Activated CD4-positive, alpha-beta T cell treated with anti-CD3 and anti-CD28 coated beads for 1 hour (primary cell): ENCODE measurements at places on chromosomes 3 and 15.

DNA sequence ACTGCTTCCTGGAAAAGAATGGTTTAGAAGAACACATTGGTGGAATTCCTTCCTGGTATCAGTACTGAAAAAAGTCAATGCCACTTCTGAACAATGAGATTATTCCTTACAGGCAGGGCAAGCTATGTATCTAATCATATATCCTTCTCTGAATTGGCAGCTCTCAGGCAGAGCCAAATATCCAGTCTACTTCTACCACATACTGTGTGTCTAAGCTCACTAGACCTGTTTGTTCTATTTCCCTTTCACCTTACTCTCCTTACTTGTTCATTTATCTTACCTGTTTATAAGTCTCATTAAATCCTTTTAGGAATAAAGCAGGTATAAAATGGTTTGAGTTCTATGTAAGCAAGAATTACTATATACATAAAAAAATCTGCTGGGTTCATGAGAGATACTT, 8.3 kb downstream of the SETMAR start:
- DNase-seq: no peak

GRCh38 chr3:25648925-25649830, 15.5 kb downstream of the TOP2B start:
- no peak for DNase-seq

GRCh38 chr3:188168648-188169047, 14.7 kb downstream of the LPP start:
- no peak for DNase-seq

GRCh38 chr3:85572426-85572825, 613.6 kb downstream of the CADM2 start:
- DNase-seq: no peak

DNA sequence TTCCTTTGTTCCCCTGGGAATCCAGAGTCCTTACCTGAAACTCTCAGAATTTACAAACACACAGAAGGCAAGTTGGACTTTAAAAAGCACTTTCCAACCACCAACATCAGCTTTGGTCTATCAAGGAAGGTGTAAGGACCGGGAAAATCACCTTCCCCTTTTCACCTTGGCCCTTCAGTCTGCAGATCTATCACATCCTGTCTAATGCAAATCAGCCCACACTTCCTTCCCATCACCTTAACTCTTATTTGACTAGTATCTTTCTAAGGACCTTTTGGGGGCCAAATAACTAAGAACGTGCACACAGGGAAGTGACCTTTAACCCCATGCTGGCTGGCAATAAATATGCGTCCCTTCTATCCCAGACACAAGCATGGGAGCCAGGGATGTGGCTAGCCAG, 320.6 kb downstream of the ARRDC4 start:
- DNase-seq: no peak

GRCh38 chr3:99470841-99471240, 167.6 kb upstream of the COL8A1 start:
- DNase-seq: no peak
